Activated CD4-positive, alpha-beta T cell treated with anti-CD3 and anti-CD28 coated beads, Interleukin-2, amount 50 U/mL, for 1 hour (primary cell): ENCODE measurements at places on chromosomes 1 and 21.
A peak's percentile ranks its signal among the peaks of the same experiment; 100 is the strongest.

GRCh38 chr1:52706941-52707926 lies 9.1 kb upstream of the COA7 start:
- no peak for DNase-seq

GRCh38 chr1:214418391-214418790 lies 133.0 kb downstream of the PTPN14 start:
- no peak for DNase-seq

DNA sequence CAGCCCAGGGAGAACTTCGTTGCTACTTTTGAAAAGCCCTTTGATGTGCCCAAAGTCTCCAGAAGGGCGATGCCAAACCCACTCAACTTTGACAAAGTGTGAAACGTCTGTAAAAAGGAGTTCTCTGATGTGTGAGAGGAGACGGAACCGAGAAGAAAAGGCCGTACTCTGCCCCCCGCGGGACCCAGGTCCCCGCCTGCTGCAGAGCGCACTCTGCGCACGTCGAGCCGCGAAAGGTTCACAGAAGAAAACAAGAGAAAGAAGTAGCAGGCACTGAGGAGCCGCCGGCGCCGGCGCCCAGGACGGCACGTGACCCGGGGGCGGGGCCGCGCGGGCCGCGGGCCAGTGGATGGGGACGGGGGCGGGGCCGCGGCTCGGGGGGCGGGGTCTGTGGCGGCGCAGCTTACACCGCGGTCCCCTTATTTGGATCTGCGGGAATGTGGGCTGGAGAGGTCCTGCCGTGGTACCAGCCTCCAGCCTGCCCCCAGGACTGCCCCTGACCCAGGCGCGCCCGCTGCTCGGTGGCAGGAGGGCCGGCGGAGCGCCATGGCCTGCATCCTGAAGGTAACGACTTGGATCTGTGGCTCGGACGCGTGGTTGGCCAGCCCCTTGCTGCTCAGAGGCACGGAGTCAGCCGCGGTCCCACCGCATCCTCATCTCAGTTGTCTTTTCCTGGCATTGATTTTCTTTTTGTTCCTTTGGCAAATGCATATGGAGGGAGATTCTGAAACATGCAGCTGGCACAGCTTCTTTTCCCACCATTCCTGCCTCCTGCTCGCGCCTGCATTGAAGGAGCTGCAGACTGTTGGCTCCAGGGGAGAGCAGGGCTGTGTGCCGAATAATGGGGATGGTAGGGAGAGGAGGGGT lies at the start of gene ST6GALNAC3:
Gene ST6GALNAC3, plus strand, starts transcription at position 426 of the 867 bp plus-strand sequence.
- peak; percentile 71 for DNase-seq

- no peak for DNase-seq
These were observed 51.3 kb downstream of the UBE4B start for GRCh38 chr1:10084045-10084444.

- DNase-seq: no peak
These were observed 38.6 kb downstream of the NSL1 start for GRCh38 chr1:212752934-212753497.

DNA sequence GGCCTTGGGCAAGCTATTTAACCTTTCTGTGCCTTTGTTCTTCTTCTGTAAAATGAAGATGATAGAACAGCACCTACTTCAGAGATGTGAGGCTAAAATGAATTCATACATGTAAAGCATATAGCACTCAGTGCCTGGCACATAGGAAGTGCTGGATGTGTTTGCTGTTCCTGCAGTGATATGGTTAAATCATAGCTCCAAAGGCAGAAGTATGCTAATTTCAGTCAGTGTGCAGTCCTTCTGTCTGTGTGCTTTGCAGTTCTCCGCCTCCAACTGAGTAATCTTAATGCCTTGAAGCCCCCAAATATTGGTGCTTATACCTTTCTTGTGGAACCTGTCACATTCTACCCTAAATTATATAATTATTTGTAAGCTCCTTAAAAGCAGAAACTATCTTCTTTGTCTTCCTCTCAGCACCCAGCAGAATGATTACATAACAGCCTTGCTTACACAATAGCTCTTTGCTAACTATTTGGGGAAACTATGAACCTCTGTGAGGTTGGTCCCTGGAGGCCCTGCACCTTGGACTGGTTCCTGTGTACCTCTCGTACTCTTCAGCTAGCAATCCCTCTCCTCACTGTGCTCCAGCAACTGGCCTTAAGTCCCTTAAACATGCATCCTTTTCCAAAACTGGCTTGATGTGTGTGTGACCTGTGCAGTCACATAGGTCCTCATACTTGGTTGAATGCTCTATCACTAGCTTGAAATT lies 57.0 kb upstream of the CACYBP start:
- no peak for DNase-seq

DNA sequence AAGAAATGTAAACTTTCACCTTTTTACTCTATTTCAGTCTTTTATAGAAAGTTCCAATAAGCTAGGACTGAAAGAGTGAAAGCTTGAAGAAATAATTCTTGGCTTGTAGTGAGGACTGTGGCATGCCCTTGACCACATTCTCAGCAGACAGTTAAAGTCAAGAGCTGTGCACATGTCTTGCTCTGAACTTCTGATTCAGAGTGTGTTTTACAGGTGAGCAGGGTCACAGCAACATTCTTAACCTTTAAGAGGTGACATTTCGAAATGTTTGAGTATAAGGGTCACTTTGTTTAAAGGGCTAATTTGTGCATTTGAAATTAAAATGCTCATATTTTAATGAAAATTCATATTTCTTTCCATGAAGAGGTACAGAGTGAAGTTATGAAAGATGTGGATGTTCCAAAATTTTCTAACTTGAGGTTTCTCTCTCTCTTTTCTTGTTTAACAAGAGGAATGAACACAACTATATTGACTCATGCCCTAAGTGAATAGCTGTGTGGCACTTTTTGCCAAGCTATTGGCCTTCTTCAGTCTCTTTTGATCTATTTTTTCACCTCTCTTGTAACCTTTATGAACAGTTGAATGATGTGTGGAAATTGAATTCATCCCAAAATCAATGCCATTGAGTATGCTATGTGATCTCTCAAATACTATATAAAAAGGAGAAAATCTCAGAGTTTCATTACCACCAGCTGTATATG lies 918.1 kb downstream of the ADGRL2 start:
- DNase-seq: no peak

DNA sequence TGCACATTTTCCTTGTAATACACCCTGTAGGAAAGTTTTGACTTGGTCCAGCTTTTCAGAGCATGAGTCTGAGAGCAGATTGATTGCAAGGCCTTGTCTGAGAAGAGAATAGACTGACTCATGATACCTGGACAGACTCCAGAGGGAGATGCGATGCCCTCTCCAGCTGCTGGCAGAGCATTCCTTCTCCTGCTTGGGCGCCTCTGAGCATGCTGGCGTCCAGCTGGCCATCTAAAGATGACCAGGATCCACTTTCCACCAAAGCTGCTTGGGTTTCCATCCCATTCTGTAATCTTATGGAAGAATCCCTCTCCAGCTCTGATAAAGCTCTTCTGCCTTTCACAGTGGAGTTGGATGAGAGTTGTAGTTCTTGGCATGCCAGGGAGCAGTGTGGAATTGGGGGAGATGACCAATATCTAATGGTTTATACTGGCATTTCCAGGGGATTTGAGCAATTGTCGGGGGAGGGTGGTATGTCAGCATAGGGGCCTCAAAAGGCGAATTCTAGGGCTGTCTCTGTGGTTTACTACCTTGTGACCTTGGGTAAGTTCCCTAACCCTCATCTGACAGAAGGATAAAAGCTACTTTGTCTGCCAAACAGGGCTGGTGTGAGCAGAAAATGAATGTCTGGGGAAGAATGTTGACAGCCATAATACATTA lies 19.5 kb downstream of the SZRD1 start:
- DNase-seq: no peak

DNA sequence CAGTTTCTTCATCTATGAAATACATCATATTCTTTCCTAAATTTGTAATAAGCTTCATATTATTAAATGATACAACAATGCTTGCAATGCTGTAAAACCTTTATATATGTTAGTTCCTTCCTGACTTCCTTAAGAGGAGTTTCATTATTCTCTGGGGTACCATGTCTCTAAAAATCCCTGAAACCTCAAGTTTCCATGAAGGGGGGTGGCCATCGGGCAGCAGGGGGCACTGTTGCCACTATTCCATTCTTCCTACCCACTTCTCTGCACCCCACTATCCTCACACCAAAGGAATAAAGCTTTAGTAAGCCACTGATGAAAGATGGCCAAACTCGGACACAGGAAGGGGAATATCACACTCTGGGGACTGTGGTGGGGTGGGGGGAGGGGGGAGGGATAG lies 9.0 kb upstream of the DMRTB1 start:
- no peak for DNase-seq

GRCh38 chr1:234727018-234727940 lies 117.3 kb upstream of the IRF2BP2 start:
- DNase-seq: no peak

- DNase-seq: no peak
These were observed 101.7 kb upstream of the CASZ1 start for GRCh38 chr1:10897981-10898728.

DNA sequence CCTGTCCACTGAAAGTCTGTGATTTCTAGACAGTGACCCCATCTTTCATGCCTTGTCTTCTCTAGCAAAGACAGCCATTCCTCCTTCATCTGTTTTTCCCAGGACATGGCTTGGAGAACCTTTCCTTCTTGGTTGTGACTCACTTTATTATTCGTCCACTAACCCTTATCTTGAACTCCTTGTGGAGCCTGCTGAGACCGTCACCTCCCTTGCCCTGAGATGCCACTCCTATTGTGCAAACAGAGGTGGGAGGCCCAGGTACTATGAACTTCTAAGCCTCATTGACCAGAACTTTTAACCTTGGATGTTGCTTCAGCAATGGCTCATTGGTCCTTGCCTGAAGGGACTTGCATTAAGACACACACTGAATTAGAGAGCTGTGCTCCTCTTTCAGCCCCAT lies 117.5 kb downstream of the FOXD2 start:
- no peak for DNase-seq

GRCh38 chr1:117037802-117038201 lies 22.3 kb upstream of the TTF2 start:
- DNase-seq: no peak

- DNase-seq: no peak
These were observed 128.2 kb downstream of the DMRTB1 start for GRCh38 chr1:53587252-53587988.

DNA sequence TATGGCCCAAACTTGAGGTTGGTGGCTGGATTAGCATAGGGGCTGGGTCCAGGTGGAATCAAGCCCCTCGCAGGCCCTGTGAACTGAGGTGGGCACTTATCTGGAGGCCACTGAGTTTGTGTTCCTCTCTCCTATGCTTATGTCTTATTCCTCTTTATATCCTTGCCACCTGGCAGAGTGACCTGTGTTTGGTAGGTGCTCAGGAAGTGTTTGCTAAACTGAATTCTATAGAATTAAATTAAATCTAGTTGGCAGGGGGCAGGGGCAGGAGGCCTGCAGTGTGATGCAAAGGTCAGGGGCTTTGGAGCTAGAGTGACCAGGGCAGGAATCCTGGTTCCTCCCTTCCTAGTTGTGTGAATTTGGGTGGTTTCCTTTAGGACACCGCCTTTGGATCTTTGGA lies 1.1 kb upstream of the TMEM9 start:
- no peak for DNase-seq

DNA sequence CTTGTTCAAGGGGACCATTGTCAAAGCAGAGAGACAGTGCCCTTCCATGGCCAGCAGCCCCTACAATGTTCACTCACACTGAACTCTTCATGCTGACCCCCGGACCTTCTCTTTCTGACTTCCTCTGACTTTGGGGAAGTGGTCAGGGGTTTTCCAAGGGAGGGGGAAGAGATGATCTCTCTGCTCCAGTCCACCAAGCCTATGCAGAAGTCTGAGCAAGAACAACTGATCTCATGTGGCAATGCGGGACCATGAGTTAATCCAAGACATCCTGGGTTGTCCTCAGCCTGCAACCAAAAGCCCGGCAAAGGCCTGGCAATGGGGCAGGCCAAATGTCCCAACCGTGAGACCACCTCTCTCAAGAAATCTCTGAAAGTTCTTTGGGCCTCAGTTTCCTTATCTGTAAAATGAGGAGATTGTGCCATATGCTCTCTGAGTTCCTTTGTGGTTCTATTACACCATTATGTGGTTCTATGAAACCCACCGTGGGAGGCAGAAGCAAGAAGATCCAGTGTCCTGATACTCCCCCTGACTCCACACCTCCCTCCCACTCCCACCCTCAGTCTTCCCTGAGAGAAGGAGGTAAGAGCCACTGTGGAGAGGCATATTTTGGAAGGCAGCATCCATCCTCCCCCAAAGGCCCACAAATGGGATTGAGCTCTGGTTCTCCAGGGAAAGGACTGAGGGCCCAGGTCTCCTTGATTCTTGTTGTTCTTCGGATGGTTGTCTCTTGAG lies 11.8 kb upstream of the ARHGEF2 start:
- no peak for DNase-seq

DNA sequence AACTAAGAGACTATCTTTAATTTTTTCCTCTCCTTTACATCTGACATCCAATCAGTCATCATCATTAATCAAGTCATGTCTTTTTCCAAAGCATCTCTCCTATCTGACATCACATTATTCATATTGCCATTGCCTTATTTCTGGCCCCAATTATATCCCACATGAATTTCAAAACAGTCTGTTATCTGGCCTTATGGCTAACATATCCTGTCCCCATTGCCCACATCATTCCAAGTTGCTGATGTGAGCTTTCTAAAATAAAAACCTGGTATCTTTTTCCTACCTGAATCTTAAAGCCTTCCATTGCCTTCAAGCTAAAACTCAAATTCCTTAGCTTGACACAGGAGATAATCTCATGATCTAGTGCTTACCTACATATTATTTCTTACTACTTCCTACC lies 283.9 kb downstream of the LRRC40 start:
- DNase-seq: no peak

- no peak for DNase-seq
These were observed 3.0 kb downstream of the PEAR1 start for GRCh38 chr1:156896490-156897033.

GRCh38 chr1:155607708-155608107 lies 2.3 kb upstream of the MSTO1 start:
- no peak for DNase-seq

GRCh38 chr1:40736085-40736531 lies 44.6 kb downstream of the NFYC start:
- DNase-seq: no peak

DNA sequence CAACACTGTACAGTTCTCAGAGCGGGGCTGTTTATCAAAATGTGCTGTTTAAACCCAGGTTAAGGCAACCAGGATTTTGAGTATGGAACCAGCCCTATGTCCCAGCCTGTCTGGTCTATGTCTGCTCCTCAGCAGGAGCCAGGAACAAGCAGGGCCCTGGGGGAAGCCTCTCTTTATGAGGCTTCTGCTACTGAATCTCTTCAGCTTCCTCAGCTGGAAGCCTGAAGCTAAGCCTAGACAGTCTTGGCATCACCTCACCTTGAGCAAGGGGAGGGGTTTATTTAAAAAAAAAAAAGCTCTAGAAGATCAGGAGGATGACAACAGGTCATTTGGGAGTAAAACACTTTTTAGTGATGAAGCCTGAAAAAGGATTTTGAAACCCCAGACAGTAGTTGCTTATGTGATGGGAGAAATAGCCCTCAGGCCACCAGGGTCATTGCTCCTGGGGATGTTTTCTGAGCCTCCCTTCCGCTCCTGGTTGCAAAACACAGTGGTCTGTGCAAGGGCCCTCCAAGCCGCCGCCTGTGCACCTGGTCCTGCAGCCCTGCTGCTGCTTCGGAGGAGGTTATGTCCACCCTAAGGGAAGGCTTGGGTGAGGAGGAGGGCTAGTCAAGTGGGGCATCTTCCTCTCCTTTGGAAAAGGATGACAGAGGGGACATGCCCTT lies 21.8 kb upstream of the GRHL3 start:
- no peak for DNase-seq
